ENCODE measurements at places on chromosomes 16 and 17.

GRCh38 chr16:15598648-15599190 is 44.2 kb downstream of the MARF1 start:
- no peak for DNase-seq

DNA sequence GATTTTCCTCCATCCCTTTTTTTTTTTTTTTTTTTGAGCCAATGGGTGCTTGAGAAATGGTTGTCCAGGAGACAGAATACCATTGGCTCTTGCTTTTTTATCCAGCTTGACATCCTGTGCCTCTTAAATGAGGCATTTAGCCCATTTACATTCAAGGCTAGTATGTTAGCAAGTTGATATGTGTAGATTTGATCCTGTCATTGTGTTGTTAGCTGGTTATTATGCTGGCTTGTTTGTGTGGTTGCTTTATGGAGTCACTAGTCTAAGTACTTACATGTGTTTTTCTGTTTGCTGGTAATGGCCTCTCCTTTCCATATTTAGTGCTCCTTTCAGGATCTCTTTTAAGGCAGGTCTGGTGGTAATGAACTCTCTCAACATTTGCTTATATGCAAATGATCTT is 14.1 kb upstream of the SLFN11 start:
- no peak for DNase-seq

DNA sequence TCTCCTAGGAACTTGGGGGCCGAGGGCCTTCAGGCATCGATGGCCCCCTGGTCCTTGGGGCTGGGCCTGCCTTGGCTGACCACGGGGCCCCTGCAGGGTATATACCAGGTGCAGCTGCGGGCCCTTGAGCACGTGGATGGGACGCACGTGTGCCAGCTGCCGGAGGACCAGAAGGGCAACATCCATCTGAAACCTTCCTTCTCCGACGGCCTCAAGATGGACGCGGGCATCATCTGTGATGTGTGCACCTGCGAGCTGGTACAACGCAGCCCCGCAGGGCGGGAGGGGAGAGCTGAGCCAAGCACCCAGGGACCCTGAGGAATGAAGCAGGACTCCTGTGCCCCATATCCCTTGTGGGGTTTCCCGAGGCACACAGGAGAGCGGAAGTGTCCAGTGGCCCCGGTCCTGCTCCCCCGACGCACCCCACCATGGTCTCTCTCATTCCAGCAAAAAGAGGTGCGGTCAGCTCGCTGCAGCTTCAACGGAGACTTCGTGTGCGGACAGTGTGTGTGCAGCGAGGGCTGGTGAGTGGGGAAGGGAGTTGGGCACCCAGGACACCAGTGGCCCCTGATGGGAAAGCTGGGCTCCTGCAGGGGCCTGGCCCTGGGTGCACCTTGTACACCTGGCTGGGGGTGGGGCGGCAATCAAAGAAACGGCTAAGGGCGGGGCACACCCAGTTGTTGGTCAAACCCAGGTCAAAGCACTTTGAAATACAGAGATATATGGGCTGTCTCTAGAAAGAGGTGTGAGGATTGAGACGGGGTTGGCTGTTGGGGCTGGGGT is 10.6 kb downstream of the ITGB4 start:
- no peak for DNase-seq

DNA sequence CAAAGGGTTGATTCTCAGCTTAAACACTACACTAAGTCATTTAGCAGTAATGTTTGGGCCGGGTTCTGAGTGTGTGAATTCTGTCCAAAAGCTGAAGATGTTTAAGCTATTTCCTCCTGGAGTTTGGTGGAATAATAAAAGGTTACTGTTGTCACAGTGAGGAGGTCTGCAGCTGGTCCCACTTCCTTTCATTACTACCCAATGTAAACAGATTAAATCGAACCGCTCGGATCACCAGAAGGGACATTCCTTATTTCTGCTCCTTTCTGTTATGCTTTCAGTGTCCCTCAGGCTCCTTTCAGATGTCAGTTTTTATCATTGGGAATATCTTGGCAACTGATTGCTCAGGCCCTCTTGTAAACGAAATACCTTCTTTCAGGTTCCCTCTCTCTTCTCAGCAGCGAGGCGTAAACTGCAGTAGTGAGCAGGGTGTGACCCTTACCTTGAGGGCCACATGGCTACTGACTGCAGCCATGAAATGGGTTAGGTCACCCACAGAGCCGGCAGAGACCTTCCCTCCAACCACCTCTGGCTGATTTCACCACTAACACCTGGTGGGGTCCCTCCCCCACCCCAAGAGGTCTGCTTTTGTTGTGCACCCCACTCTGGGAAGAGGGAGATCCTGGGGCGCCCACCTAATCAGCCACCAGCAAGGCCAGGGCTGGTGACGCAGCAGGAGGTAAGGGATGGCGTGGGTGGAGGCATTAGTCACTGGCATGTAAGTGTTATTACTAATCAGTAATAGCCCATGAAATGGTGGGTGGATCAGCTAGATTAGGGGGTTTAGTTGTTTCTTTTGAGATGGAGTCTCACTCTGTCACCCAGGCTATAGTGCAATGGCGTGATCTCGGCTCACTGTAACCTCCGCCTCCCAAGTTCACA is 117.6 kb downstream of the VPS53 start:
- DNase-seq = peak; percentile 56

GRCh38 chr16:73544826-73545225 is 496.9 kb upstream of the ZFHX3 start:
- no peak for DNase-seq

DNA sequence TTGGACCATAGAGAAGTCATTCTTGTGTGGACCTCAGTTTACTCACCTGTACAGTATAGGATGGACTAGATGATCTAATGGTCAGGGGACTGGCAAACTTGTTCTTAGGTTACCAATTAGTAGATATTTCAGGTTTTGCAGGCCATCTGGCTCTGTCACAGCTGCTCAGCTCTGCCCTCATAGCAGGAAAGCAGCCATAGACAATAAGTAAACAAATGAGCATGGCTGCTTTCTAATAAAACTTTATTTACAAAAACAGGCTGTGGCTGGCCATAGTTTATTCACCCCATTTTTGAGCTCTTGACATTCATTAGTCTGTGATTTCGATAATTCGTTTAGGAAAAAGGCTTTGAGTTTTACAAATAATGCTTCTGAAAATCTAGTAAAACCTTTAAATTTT is 12.7 kb downstream of the BPTF start:
- no peak for DNase-seq

GRCh38 chr16:3145660-3146059 is 10.8 kb downstream of the ZNF213 start:
- no peak for DNase-seq

Measured in AG08395 (cell line).